Non-pigmented ciliary epithelial cell (primary cell): ENCODE measurements at places on chromosomes 3 and 15.

DNA sequence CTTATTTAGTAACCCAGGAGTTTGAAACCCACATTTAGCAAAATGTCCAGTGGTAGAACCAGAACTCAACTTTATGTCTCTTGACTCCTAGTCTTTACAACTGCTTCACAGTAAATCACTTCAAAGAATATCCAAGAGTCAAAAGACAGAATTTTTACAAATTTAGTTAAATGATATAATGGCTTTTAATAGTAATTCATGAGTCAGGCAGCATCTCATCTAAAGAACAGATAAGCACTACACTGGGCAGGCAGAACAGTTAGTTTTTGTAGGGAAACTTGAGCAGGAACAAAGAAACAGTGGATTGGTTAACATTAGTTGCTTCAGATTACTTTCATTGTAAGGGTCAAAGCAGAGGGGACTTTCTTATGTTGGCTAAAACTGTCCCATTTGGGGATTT lies 120.2 kb downstream of the NEO1 start:
- DNase-seq = no peak

DNA sequence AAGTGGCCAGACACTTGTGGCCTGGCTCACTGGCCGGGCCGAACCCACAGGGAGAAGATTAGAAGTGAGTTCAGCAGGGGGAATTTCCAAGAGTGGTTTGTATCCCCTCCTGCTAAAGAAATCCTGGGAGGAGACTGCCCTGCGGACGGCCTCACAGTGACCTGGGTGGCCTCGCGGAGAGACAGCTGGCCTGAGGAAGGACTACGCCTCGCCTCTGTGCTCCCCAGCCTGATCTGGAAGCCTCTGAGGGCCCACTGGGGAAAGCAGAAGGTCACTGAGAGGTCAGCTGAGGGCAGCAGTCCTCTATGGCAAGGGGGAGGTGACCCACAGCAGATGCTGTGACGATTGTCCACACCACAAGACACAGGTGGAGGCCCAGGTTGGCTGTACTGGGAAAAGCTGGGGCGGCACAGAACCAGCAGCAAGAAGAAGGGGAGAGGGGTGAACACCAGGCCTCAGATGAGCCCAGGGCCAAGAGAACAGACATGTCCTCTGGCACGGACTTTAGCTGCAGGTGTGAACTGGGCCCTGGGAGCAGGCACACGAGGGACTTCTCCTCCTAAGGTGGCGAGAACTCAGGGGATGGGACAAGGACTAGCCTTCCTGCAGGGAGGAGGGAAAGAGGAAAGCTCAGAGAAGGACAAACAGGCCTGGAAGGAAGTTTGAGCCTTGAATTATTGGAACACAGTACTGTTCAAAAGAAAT lies 37.2 kb upstream of the DLG1 start:
- no peak for DNase-seq

DNA sequence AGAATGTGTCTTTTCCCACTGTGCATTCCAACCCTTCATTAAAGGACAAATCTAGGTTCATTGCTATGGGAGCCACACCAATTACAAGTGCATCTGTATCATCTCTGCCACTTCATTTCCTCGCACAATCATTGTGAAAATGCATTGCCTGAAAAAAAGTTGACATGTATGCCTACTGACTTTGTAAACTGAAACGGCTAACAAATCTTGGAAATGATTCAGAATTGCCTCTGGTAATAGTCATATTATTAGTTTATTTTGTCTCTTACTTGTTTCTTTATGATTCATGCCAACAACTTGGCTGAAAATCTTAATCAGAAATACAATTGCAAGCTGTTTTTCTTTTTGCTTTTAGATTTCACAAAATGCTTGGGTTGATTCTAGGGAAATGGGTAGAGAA lies 497.1 kb downstream of the ZIC1 start:
- DNase-seq = no peak

DNA sequence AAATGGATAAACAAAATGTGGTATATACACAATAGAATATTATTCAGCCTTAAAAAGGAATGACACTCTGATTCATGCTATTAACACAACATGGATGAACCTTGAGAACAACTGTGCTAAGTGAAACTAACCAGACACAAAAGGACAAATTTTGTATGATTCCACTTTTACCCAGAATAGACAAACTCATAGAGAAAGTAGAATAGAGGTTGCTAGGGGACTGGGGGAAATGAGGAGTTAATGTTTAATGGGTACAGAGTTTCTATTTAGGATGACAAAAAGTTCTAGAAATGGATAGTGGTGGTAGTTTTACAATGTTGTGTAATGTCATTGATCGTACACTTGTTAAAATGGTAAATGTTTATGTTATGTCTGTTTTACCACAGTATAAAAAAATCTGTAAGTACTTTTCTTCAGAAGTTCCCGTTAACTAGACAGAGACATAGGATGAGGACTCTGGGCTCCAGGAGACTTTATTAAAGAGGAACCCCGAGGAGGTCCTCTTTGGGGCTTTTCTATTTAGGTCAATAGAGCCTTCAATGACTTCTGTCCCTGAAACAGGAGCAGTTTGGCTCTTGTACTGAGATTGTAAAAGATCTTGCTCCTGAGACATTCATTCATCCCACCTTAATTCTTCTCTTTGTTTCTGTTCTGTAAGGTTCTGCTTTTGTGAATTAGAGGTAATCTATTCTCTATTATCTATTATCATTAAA lies 24.5 kb downstream of the ABHD6 start:
- no peak for DNase-seq

- no peak for DNase-seq
Observed at GRCh38 chr15:71716990-71717389, 93.4 kb upstream of the NR2E3 start.

GRCh38 chr15:22884344-22884743 lies 45.9 kb downstream of the NIPA2 start:
- DNase-seq = no peak

DNA sequence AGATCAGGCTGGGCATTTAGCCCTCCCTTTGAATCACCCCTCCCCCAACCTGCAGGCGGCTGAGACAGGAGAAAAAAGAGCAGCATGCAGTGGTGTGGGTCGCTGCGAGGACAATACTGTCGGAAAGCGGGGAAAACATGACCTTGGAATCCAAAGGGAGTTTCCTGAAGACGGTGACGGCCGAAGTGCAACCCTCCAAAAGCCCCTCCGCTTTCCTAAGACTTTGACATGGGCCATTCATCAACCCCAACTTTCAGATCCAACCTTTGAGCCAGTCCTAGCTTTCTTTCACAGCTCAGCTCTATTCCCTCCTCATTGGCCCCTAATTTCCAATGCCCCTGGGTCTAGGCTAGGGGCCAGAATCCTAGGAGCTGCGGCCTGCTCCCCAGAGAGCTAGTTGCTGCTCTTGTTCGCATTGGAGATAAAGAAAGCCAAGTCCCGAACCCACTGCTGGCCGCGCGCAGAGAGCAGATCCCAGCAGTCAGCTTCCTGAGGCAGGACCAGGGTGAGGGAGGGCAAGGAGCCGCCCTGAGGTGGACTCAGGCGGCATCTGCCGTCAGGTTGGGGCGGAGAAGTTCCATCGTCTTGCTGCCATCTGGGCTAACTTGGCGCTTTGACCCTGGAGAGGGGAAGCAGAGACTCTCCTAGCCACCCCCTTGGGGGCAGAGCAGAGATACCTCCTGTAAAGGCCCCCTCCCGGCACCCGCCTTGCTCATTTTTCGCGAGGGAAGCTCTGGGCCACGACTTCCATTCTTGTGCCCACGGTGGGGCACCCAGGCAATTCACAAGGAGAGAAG lies 914 bp downstream of the ZIC4 start:
- no peak for DNase-seq
